ENCODE measurements at places on chromosomes 2 and 18.
A peak's percentile ranks its signal among the peaks of the same experiment; 100 is the strongest.

DNA sequence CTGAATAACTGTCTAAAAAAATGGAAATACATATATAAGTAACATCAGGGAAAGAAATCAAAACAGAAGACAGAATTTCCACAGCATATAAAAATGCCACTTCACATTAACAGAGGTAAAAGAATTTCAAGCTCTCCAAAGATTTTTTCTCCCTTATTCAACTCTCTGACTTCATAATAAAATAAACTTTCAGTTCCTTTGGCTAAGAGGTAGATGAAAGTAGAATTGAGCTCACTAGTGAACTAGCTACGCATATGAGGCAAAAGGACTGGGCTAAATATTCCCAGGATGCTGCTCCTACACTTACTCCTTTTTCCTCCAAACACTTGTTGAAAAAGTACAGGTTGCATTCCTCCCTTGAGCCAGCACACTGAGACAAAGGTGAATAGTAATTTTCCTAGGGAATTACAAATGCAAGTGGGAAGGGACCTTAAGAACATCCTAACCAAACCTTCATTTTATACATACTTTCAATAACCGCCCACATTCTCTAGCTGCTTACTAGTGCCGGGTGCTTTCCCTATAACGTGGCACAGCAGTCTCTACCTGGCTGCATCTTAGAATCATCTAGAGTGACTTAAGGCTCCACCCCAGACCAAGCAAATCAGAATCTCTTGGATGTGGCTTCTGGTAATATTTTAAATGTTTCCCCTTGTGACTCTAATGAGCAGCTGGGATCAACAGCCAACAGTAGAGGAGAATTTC is 136.6 kb downstream of the MTCL1 start:
- peak; percentile 53 for DNase-seq

GRCh38 chr2:164032995-164033394 is 297.2 kb upstream of the FIGN start:
- DNase-seq, result no peak

DNA sequence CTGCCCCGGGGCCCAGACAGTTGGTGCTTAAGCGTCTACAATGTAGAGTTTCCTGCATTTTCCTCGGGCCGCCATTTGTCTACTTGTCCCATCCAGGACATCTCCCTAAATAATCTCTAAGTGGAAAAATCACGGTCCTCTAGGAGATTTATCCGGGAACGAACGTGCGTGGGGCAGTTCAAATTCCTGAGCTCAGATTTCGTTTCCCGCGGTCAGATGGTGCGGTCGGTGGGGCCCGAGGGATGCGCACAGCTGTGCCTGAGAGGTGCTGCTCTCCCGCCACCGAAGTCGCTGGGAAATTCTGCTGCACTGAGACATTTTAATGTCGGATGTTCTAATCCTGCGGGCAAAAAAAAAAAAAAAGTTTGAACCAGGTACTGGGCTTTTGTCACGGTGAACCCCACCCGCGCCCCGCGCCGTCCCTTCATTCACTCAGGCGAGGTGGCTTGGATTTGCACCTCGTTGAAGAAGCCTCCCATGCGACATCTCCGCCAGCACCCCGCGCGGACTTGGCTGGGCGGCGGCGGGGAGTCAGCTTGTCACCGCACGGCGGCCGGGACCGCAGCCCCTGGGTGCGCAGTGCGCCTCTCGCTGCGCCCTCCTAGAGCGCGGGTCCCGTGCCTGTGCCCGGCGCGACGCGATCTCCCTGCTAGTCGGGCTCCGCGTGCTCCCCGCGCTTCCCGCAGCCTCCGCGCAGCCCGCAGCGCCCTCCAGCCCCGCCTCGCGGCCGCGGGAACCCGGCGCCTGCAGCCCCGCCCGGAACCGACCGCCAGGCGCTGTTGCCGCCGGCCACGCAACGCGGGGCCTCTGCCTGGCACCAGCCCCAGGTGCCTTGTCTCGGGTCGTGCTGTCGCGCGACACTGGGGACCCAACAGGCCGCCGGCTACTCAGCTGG is 191.9 kb upstream of the TCF4 start:
- peak; percentile 52 for DNase-seq

GRCh38 chr2:196404276-196404675 is 232.9 kb upstream of the STK17B start:
- peak; percentile 13 for DNase-seq

DNA sequence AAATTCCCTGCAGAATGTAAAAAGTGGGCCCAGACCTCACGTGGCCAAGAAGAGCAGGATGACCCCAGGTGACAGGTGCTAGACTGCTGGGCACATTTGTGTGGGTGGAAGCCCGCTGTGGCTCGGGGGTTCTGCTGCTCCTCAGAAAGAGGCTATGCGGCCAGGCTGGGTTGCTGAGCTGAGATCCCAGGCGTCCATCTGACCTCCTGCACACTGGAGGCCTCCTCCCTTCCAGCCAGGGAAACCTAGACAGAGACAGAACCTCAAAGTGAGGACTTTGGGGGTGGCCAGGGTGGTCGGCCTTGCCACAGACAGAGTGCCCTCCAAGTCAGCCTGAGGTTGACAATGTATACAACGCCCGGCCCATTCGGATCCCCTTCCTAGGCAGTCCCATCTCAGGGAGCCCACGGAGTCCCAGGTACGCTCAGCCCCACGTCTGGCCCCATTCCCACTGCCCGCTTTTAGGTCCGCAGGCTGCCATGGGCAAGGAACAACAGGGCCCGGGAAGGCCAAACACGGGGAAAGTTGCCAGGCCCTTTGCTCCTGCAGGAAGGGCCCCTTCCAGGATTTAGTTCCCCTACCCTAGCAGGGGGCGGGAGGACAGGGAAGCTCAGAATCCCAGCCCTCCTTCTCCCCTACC is 75.6 kb downstream of the KIAA2012 start:
- DNase-seq, result no peak

- DNase-seq, result peak; percentile 89
Measured at GRCh38 chr18:2978661-2979106, 34.3 kb downstream of the LPIN2 start.

- DNase-seq, result no peak
Measured at GRCh38 chr2:146244830-146245229, 1600.0 kb upstream of the ACVR2A start.

Data from EL (cell line).